ENCODE measurements at places on chromosomes 3 and 15.

DNA sequence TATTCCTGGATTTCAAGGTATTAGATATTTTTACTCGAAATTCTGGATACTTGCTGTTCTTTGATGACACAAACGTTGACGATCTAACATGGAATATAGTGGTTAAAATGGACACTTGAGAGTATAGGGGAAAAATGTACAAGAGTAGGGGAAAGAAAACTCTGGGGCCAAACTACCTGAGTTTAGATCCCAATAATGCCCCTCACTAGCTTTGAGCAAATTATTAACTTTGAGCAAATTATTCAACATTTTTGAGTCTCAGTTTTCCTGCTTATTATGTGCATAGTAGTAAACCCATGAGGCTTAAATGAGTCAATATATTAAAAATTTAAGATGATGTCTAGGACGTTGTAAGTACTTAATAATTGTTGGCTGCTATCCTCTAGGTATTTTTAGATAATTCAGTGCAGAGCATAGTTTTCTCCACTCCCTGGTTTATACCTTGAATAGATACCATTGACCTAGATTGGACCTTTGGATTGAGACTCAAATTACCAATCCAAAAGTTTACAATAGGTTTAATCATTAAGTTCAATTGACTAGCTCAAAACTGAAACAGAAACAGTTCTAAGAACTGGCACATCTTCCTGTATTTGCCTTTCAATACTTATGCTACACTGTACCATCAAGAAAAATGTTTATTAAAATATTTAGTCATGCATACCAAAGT is 4.5 kb downstream of the ADGRG7 start:
- DNase-seq, result no peak

GRCh38 chr15:29542994-29543393 is 273.4 kb upstream of the NSMCE3 start:
- no peak for DNase-seq

GRCh38 chr3:40885430-40885829 is 313.9 kb upstream of the CTNNB1 start:
- no peak for DNase-seq

- no peak for DNase-seq
Observed at GRCh38 chr3:61771976-61772375, 210.6 kb downstream of the PTPRG start.

DNA sequence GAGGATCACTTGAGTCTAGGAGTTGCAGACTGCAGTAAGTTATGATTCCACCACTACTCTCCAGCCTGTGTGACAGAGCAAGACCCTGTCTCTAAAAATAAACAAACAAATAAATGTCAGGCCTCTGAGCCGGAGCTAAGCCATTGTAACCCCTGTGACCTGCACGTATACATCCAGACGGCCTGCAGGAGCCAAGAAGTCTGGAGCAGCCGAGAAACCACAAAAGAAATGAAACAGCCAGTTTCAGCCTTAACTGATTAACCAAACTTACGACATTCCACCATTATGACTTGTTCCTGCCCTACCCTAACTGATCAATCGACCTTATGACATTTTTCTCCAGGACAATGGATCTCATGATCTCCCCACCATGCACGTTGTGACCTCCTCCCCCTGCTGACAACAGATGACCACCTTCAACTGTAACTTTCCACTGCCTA is 32.5 kb upstream of the ZKSCAN7 start:
- DNase-seq, result no peak

- DNase-seq, result no peak
Observed at GRCh38 chr3:108030960-108031359, 59.9 kb downstream of the CD47 start.

Data from T-helper 9 cell (primary cell).